ENCODE measurements at places on chromosomes 1 and 21.

- DNase-seq, result no peak
These were observed 46.7 kb downstream of the PHC2 start for GRCh38 chr1:33384040-33384812.

GRCh38 chr21:45073301-45074047 lies 906 bp upstream of the ADARB1 start:
- no peak for DNase-seq

DNA sequence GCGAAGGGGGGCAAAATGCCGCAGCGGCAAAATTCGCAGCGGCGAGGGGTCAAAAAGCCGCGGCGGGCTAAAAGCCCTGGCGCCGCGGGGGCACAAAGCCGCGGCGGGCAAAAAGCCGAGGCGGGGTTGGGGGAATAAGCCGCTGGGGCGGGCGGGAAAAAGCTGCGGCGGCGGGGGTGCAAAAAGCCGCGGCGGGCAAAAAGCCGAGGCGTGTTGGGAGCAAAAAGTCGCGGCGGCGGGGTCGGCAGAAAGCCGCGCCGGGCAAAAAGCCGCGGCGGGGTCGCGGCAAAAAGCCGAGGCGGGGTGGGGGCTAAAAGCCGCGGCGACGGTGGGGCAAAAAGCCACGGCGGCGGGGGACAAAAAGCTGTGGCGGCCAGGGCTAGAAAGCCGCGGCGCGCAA lies 3902.5 kb downstream of the SRGAP2C start:
- DNase-seq, result no peak

- no peak for DNase-seq
These were observed 498.2 kb upstream of the BRINP3 start for GRCh38 chr1:190975827-190976226.

DNA sequence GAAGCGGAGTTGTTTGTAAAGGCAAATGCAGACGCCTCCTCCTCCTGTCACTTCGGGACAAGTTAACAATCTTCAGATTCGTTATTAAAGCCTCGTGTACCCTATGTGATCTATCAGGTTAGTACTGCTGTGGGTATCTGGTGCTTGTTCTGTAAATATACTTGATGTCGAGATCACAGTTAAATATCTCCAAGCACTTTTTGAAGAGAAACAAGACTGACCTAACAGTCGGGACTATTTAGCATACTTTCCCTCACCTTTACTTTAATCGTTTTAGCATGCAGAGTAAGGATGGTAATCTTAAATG lies 710 bp downstream of the KLHL20 start:
- DNase-seq, result no peak
